ENCODE measurements at places on chromosomes 1 and 21.
A peak's percentile ranks its signal among the peaks of the same experiment; 100 is the strongest.

DNA sequence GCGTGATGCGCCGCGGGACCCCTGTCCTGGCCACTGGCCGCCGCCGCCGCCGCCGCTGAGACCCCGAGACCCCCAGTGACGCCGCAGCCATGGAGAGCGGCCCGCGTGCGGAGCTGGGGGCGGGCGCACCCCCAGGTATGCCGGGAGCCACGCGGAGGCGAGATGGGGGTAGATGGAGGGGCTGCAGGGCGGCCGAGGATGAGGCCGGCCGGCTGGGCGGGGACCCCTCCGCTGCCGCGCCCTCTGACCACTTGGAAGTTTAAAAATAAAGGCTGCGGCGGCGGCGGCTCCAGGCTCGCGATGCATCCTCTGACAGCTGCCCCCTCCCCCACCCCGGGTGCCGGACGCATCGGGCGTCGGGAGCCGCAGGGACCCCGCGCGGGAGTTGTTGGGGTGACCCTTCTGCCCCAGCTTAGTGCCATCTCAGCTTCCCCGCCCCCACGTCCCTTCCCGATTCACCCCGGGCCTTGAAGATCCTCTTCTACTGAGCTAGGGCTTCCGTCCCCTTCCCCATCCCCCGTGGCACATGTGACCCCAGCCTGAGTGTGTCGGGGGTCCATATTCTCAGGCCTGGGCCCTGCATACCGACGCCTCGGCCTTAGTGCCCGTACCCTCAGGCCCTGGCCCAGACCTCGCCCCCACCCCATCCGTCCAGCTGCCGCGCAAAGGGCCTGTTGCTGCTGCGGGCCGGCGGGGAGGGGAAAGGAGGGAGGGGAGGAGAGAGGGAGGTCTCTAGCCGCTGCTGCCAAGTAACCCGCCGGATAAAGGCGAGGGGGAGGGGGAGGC lies 562 bp downstream of the MAP7D1 start:
- DNase-seq: peak; percentile 59

- peak; percentile 51 for DNase-seq
Measured at GRCh38 chr21:41726970-41727783, 39.7 kb downstream of the RIPK4 start.

DNA sequence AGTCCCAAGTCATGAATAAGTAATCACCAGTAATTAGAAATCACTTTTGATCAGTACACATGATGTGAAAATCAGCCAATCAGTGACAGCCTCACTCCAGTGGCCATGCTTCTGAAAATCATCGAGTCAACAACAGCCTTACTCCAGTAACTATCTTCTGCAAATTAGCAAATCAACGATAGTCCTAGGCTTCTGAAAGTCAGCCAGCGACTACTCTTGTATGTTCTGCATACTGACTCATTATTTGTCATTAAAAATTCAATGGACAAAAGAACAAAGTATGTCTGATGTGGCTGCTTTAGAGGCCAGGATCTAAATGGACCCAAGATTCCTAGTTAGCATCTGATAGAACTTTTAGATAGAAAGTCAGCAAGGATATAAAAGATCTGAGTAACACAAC lies 102.5 kb downstream of the GPR52 start:
- DNase-seq: no peak

GRCh38 chr21:29642551-29643245 lies 297.1 kb downstream of the GRIK1 start:
- no peak for DNase-seq

GRCh38 chr1:196501760-196502428 lies 106.3 kb downstream of the KCNT2 start:
- no peak for DNase-seq

GRCh38 chr1:208369045-208369444 lies 124.9 kb upstream of the PLXNA2 start:
- no peak for DNase-seq

DNA sequence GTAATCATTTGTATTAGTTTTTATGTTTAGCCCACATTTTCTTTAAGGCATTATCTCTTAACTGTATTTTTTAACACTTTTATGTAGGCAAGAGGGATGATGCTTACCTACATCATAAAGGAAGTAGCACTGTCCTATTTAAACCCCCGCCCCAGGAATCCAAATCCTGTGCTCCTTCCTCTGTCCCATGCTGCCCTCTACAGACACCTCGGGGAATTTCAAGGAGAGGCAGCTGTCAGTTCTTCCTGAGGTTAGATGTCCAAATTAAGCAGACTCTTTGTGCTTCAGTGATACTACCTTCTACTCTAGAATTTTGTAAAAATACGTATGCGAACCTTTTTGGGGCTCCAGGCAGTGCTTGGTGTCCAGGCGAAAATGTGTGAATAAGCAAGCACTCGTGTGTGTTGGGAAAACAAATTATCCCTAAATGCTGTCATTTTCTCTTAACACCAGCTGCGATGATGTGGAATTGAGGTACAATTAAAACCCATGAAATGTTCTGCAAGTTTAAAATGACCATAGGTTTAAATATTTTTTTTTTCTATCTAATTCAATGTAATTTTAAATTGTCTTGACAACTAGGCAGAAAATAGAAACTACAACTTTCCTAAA lies 19.2 kb downstream of the CRCT1 start:
- peak; percentile 4 for DNase-seq

GRCh38 chr1:153760440-153760839 lies 14.8 kb upstream of the SLC27A3 start:
- no peak for DNase-seq

GRCh38 chr1:201515062-201515750 lies 8.3 kb upstream of the CSRP1 start:
- no peak for DNase-seq

GRCh38 chr1:46552357-46553237 lies 1.1 kb upstream of the KNCN start:
- DNase-seq: no peak

DNA sequence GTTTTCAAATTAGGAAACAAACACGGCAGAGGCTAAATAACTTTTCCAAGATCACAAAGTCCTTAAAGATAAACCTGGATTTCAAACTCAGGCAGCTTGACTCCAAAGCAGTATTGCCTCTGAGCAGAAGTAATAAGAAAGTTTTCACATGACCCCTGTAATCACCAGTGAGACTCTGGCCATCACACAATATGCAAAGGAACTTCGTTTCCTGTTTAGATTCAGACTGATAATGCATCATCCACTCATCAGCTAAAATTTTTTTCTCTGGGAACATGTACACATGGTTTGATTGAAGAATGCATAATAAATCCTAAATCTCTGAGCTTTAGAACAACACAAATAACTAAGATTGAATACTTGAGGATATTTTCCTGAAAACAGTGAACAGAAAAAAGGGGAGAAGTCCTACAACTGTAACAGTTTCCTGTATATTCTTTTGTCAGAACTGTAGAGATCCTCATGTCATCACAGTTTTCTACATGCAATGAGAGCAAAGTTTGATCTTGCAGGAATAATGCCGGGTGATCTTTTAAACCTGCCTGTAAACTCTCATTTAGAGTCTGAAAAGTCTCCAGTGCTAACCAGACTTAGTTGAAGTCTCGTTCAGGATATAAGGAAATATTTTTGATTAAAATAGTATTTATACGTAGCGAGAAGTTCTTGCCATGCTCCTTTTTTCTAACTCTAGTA lies 225.3 kb downstream of the SPATA17 start:
- peak; percentile 0 for DNase-seq

DNA sequence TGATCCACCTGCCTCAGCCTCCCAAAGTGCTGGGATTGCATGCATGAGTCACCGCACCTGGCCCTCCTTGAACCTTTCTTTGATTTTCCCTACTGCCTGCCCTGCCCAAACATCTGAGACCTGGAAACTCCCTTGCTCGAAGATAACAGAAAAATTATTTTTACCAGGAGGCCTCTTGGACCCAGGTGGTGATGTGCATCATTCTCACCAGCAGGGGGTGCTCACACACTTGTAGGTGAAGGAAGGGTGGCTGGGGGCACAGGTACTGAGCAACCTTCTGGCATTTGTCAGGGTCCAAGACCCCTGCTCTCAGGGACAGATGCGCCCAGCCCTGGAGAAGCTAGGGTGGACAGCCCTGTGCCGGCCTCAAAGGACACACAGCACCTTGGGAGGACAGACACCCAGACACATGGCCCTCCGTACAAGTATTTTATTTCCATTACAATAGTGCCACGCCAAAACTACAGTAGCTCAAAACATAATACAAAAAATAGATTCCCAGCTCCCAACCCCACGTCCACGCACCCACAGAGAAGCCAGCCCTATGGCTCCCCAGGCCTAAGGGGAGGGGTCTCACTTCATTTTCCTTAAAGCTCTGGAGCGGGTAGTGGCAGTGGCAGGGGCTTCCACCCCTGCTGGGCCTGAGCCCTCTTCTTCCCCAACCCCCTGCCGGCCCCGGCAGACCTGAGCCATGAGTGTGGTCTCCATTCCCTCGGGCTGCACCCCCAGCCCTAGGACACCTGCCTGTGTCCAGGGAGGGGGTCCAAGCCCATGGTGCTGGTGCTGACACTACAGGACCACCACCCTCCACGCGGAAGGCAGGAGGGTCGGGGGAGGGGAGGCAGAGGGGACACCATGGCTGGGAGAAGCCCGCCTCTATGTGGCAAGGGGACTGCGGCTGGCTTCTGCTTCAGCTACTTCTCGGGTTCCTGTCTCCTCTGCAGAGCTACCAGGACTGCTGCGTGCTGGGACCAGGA lies 40.4 kb upstream of the EIF4G3 start:
- peak; percentile 62 for DNase-seq

DNA sequence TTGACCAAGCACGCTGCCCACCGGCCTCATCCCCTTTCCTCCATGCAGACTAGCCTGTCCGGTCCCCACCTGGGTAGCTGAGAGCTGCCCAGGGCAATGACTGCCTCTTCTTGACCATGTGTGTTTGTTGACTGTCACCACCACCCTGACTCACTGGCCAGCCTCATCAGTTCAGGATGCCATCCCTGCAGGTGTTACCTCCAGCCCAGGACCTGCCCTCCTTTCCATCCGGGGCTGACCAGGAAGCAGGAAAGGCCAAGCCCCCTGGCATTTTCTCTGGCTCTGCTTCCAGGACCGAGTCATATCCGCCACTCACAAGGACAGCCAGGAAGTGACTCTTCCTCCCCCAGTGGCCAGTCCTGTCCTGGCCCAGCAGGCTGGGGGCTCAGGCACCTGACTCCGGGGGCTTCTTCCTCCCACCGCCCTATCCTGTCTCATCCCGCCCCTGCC lies 17.1 kb downstream of the EPHA2 start:
- no peak for DNase-seq

GRCh38 chr1:89363638-89364536 lies at the start of gene GBP6:
GBP6 (plus strand) TSS chr1:89364059; CDS start chr1:89368552, 4,493 bp downstream.
- DNase-seq: peak; percentile 3

- no peak for DNase-seq
Measured at GRCh38 chr21:32190493-32191144, 88.2 kb downstream of the MIS18A start.

GRCh38 chr1:2130871-2131289 lies 63.7 kb downstream of the FAAP20 start:
- DNase-seq: no peak

GRCh38 chr1:172180501-172181285 lies 239.8 kb upstream of the C1orf105 start:
- peak; percentile 79 for DNase-seq

DNA sequence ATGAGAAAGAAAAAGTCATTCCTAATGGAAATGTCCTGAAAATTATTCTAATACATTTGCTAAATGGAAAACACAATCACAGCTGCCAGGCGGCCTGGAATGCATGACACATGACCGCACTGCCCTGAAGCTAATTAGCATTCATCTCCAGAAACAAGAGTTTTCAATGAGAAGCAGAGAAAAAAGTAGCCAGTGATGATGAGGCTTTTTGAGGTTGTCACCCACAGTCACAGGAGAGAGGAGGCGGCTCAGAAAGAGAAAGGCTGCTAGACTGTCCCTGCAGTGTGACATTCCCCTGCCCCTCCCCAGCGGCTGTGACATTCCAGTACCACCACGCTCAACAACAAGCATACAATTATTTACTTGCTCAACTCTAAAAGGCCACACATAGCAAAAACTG lies 122.9 kb upstream of the KRTAP19-8 start:
- DNase-seq: no peak

GRCh38 chr1:22112554-22112953 lies 30.3 kb downstream of the WNT4 start:
- DNase-seq: peak; percentile 19

- no peak for DNase-seq
Measured at GRCh38 chr1:217369271-217369981, 261.5 kb downstream of the GPATCH2 start.

DNA sequence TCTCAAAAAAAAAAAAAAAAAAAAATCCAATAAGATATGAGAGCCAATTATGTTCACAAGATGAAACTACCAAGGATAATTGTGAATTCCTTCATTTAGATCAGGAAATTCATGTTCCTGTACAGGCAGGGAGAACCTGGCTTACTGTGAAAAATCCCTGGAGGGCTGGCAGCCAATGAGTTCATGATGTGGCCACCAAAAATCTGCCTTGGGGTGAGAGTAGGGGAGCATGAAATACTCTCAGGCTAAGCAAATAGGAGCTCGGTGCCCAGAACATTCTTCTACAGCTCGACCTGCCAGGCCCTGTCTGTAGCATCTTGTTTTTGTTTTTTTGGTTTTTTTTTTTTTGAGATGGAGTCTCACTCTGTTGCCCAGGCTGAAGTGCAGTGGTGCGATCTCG lies 50.1 kb downstream of the PIK3CD start:
- no peak for DNase-seq

DNA sequence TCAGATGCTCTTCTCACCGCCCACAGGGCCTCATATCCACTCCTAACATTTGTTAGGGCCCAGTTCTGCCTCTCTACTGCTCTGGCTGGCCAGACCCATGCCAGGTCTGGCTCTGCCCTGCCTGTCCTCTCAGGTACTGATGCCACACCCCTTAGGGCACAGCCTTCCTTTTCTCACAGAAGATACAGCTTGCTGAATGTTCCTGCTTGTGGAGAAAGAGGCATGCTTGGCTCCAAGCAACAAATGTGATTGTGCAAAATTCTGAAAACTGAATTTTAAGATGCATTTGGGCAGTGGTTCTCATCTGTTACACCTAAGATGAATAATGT lies 178.1 kb downstream of the TGFBR3 start:
- no peak for DNase-seq

DNA sequence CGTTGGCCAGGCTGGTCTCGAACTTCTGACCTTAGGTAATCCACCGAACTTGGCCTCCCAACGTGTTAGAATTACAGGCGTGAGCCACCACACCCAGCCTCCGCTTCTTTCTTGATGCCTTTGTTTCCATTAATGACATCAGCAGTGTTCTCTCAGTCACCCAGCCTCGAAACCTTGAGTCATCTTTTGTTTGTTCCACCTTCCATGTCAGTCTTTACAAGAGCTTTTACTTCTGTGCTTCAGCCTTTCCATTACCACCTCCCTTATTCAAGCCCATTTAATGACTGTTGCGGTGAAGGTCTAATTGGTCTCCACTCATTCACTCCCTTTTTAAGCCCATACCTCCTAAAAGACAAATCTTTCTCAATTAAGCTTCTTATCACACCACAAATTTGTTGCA lies 146.6 kb upstream of the ADGRL2 start:
- no peak for DNase-seq

DNA sequence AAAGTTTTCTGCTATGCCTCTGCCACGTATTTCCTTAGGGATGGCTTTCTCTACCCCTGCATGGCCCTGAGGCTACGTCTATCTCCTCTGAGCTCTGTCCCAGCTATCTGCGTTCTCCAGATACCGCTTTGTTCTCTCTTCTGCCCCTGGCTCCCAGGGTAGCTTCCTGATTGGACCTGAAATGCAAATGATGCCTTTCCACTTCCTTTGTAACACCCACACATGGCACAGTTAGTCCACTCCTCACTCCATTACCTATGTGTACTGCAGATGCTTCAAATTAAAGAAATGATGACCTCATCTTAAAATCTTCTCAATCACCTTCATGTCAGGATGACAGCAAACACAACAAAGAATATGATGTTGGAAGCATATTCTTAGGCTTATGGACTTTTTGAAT lies 138.6 kb upstream of the POGK start:
- no peak for DNase-seq
